Left lung (tissue), 14 donors: ENCODE measurements at places on chromosomes 7 and 10.

- no peaks in the 10 kb centered on the region for H3K36me3 ChIP-seq
- no peak overlapping the region for H3K4me3 ChIP-seq
- no peaks in the 10 kb centered on the region for H3K4me1 ChIP-seq
Measured at GRCh38 chr10:94300042-94300441, 62.7 kb downstream of the NOC3L start.

DNA sequence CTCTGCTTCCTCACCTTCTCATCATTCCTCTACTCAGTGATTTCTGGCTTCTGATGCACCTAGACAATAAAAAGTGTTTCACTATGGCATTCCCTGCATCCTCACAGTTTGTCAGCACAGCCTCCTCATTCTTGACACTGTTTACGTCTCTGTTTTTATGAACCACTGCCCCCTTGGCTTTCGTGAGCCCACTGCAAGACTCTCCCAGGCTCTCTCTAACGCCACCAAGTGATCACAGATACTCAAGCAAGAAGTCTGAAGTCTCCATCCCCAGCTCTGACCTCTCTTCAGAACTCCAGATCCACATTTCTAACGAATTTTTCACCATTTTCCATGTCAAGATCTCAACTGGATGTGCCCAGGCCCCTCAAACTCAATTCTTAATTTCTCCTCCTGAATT, 8.9 kb downstream of the SLC16A9 start:
- H3K27ac ChIP-seq: no peak overlapping the region
- DNase-seq: no peak
- H3K4me1 ChIP-seq: no peaks in the 10 kb centered on the region
- H3K4me3 ChIP-seq: no peak overlapping the region
- no peaks in the 10 kb centered on the region for H3K27me3 ChIP-seq
- H3K36me3 ChIP-seq: no peaks in the 10 kb centered on the region

- H3K27me3 ChIP-seq: no peaks in the 10 kb centered on the region
- H3K36me3 ChIP-seq: no peaks in the 10 kb centered on the region
- DNase-seq: no peak
- no peaks in the 10 kb centered on the region for H3K4me1 ChIP-seq
Measured at GRCh38 chr7:39259391-39260003, 281.8 kb downstream of the POU6F2 start.

GRCh38 chr7:128963327-128963757, 25.6 kb downstream of the IRF5 start:
- no peaks in the 10 kb centered on the region for H3K27me3 ChIP-seq
- DNase-seq: no peak
- peaks cover 9% of the 10 kb centered on the region for H3K4me1 ChIP-seq
- H3K36me3 ChIP-seq: no peaks in the 10 kb centered on the region
- H3K4me3 ChIP-seq: no peak overlapping the region

GRCh38 chr10:114397651-114398145, 6.6 kb downstream of the AFAP1L2 start:
- no peak overlapping the region for H3K4me3 ChIP-seq
- H3K4me1 ChIP-seq: no peaks in the 10 kb centered on the region
- peaks cover 36% of the 10 kb centered on the region for H3K27me3 ChIP-seq
- H3K27ac ChIP-seq: no peak overlapping the region

- DNase-seq: no peak
- no peak overlapping the region for H3K4me3 ChIP-seq
- peaks cover 11% of the 10 kb centered on the region for H3K4me1 ChIP-seq
- peaks cover 10% of the 10 kb centered on the region for H3K27me3 ChIP-seq
Measured at GRCh38 chr7:31082447-31082846, 30.3 kb downstream of the ADCYAP1R1 start.

DNA sequence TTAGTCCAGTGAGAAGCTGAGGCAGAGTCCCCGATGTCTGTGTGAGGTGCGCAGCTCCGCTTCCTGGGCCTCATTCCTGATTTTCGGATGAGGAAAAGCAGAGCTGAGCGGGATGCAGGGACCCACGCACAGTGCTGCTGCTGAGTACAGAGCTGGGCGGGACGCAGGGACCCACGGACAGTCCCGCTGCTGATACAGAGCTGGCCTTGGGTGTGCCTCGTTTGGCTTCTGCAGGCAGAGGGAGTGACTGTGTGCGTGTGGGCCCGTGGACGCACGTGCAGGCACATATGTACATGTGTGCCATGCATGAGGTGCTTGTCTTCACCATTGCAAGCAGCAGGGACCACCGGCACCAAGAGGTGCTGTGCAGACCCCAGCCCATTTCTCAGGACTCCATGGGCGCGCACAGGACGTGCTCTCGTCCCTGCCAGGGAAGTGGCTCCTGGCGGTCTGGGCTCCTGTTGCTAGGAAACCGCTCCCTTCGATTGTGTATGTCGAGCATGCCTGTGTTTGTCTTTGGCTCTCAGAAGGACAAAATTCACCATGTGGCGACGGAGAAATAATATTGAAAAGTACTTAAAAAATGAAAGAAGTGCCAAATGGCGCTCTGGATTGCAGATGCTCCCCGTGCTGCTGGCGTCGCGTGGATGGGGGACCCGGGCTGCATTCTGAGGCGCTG, 303.8 kb upstream of the MKI67 start:
- no peaks in the 10 kb centered on the region for H3K4me1 ChIP-seq
- no peak overlapping the region for H3K4me3 ChIP-seq
- no peaks in the 10 kb centered on the region for H3K36me3 ChIP-seq
- H3K27ac ChIP-seq: no peak overlapping the region
- H3K27me3 ChIP-seq: peaks cover 38% of the 10 kb centered on the region
- DNase-seq: no peak

DNA sequence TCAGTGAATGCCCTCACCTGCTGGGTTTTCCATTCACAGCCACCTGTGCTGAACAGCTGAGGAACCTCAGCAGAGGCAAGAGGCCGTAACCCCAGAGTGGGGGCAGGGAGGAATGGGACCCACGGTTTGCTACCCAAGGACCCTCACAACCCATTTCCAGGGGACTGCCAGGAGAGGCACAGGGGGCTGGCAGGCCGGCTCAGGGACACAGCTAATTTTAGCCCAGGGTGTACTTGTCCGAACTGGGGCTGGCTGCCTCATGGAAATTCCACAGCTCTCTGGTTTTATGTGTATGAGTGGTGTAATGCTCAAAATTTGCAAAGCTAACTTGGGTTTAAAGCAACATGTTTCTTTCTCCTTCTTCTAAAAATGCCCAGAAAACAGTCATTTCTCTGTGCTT, 42.2 kb downstream of the MINDY4 start:
- H3K36me3 ChIP-seq: no peaks in the 10 kb centered on the region
- DNase-seq: no peak
- H3K27ac ChIP-seq: peak overlapping the region; percentile 66
- no peaks in the 10 kb centered on the region for H3K27me3 ChIP-seq
- H3K4me3 ChIP-seq: no peak overlapping the region
- H3K4me1 ChIP-seq: peaks cover 15% of the 10 kb centered on the region

DNA sequence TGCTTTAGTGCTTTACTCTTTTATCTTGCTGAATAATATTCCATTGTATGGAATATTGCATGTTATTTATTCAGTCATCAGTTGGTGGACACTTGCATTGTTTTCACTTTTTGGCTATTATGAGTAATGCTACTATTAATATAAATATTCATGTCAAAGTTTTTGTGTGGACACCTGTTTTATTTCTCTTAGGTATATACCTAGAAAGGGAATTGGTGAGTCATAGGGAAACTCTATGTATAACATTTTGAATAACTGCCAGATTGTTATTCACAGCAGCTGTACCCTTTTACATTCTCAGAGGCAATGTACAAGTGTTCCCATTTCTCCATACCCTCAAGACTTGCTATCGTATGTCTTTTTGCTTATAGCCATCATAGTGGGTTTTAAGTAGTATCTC, 268.7 kb downstream of the SEMA3A start:
- no peak for DNase-seq
- H3K27ac ChIP-seq: no peak overlapping the region

DNA sequence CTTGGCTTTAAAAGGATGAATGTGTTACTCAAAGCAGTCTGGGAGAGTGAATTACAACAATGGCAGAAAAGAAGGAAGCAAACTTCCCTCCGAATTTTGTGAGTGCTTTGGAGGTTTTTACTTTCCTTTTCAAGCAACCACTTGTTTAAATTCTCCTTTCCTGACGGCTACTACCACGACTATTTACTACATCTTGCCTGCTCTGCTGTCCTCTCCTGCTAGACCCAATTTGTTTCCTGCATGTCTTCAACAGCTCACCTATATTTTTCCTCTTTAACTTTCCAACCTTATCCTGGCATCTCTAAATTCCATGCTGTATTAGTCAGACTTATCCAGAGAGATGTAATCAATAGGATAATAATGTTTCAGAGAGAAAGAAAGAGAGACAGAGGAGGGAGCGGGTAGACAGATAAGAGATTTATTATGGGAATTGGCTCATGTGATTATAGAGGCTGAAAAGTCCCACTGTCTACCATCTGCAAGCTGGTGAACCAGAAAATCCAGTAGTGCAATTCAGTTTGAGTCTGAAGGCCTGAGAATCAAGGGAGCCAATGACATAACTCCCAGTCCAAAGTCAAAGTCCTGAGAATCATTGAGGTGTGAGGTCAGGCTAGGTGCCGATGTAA, 42.8 kb upstream of the SLC13A1 start:
- no peak overlapping the region for H3K4me3 ChIP-seq
- H3K4me1 ChIP-seq: no peaks in the 10 kb centered on the region
- no peaks in the 10 kb centered on the region for H3K36me3 ChIP-seq
- no peak for DNase-seq
- no peak overlapping the region for H3K27ac ChIP-seq
- no peaks in the 10 kb centered on the region for H3K27me3 ChIP-seq

GRCh38 chr7:139842401-139843210, 13.5 kb downstream of the TBXAS1 start:
- H3K27me3 ChIP-seq: no peaks in the 10 kb centered on the region
- H3K27ac ChIP-seq: no peak overlapping the region
- no peak overlapping the region for H3K4me3 ChIP-seq
- peaks cover 14% of the 10 kb centered on the region for H3K36me3 ChIP-seq
- DNase-seq: no peak
- H3K4me1 ChIP-seq: no peaks in the 10 kb centered on the region

- DNase-seq: peak; percentile 7
- no peaks in the 10 kb centered on the region for H3K4me1 ChIP-seq
- no peaks in the 10 kb centered on the region for H3K36me3 ChIP-seq
Measured at GRCh38 chr7:127474457-127474856, 81.9 kb upstream of the ZNF800 start.

- H3K4me1 ChIP-seq: peaks cover 9% of the 10 kb centered on the region
- no peak for DNase-seq
- H3K36me3 ChIP-seq: no peaks in the 10 kb centered on the region
- H3K27ac ChIP-seq: peak overlapping the region; percentile 64
- no peaks in the 10 kb centered on the region for H3K27me3 ChIP-seq
- H3K4me3 ChIP-seq: no peak overlapping the region
Measured at GRCh38 chr7:116577320-116577871, 52.6 kb downstream of the CAV1 start.

DNA sequence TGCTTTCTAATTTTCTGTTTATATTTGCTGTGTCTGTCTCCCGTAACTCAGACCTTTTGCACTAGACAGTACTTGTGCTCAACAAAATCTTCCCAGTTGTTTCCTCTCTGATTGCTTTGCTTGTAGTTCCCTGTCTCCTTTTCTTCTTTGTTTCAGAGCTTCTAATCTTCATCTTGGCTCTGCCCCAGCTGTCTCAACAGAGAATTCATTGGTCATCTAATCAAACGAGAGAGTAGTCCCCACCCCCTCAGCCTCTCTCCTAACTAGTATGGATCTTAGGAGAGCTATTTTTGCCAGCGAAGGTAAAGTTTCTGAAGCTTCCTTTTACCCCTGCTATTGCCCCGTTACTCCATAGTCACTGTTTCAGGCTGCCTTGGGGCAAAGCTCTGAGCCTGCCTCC, 32.8 kb downstream of the SLC26A4 start:
- no peaks in the 10 kb centered on the region for H3K27me3 ChIP-seq
- no peaks in the 10 kb centered on the region for H3K4me1 ChIP-seq
- H3K36me3 ChIP-seq: no peaks in the 10 kb centered on the region
- H3K4me3 ChIP-seq: no peak overlapping the region

GRCh38 chr10:123522702-123523312, 143.3 kb upstream of the GPR26 start:
- H3K4me1 ChIP-seq: no peaks in the 10 kb centered on the region
- no peak for DNase-seq
- H3K36me3 ChIP-seq: no peaks in the 10 kb centered on the region
- peaks cover 8% of the 10 kb centered on the region for H3K27me3 ChIP-seq
- no peak overlapping the region for H3K4me3 ChIP-seq

GRCh38 chr7:71120096-71120495, 11.8 kb upstream of the GALNT17 start:
- H3K4me1 ChIP-seq: no peaks in the 10 kb centered on the region
- no peak for DNase-seq
- H3K27me3 ChIP-seq: no peaks in the 10 kb centered on the region
- H3K27ac ChIP-seq: no peak overlapping the region

DNA sequence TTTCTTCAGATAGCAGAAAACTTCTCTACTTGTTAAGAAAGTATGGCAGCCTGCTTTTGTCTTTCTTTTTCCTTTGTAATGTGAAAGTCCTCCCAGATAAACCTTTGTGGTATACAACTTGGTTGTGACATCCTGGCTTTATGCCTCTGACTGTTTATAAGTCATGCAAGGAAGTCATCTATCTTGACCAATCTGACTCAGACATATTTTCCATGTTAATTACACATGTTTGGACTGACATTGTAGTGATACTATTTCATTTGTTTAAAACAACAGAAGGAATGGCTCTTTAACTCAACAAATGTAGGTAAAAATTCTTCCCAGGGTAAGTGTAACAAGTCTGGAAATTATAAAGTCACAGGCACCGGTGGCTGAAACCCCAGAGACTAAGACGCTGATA, 341.6 kb upstream of the MEOX2 start:
- no peaks in the 10 kb centered on the region for H3K4me1 ChIP-seq
- no peak for DNase-seq
- H3K27me3 ChIP-seq: no peaks in the 10 kb centered on the region
- no peak overlapping the region for H3K4me3 ChIP-seq

- DNase-seq: no peak
- no peaks in the 10 kb centered on the region for H3K4me1 ChIP-seq
- H3K4me3 ChIP-seq: no peak overlapping the region
Measured at GRCh38 chr10:114706458-114707055, 48.5 kb upstream of the ABLIM1 start.
